CD14-positive monocyte (primary cell): ENCODE measurements at places on chromosomes 7 and 10. TPM values are rescaled to one million over a fixed set of nuclear protein-coding genes. Genes with fewer than 3 reads are reported as not detected.
A peak's percentile ranks its signal among the peaks of the same experiment; 100 is the strongest.

HMX3 gene
- not detected for polyA plus RNA-seq

OR2A7 gene
- not detected for polyA plus RNA-seq

GRCh38 chr10:84484541-84484940 is 156.2 kb downstream of the CCSER2 start:
- no peak overlapping the region for H3K4me3 ChIP-seq
- H3K4me1 ChIP-seq: no peaks in the 10 kb centered on the region
- H3K27ac ChIP-seq: no peak overlapping the region
- DNase-seq: no peak

ELMO1 gene
- 32.5 and 50.2 TPM in 2 replicates for polyA plus RNA-seq

NODAL gene
- polyA plus RNA-seq: not detected

DNA sequence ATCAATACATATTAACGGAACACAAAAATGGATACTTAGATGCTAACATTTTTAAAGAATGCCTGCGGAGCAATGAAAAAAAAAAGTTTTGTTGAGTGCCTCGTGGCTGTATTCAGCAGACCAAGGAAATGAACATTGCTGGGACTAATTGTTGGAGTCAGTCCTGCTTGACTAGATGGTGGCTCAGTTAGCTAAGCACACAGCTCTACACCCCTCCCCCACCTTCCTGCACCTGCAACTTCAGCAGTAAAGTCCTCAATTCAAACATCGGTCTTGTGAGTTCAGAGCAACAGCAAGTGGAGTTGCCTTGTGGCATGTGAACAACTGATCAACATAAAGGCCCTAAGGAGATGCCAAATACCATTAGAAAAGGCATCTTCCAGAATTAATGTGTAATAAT is 326.0 kb upstream of the NPSR1 start:
- no peak overlapping the region for H3K4me3 ChIP-seq
- no peak overlapping the region for H3K27ac ChIP-seq
- H3K36me3 ChIP-seq: no peaks in the 10 kb centered on the region
- no peaks in the 10 kb centered on the region for H3K4me1 ChIP-seq
- no peaks in the 10 kb centered on the region for H3K27me3 ChIP-seq

SPDYE6 gene
- polyA plus RNA-seq: 0.12 TPM

DNA sequence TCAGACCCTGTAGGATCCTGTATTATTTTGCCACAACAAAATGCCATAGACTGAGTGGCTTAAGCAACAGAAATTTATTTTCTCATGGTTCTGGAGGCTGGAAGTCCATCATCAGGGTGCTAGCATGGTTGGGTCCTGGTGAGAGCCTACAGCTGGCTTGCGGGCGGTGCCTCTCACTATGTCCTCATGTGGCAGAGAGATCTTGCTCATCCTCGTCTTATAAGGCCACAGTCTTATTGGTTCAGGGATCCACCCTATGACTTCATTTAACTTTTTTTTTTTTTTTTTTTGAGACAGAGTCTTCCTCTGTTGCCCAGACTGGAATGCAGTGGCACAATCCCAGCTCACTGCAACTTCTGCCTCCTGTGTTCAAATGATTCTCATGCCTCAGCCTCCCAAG is 90.9 kb downstream of the LSM5 start:
- H3K4me1 ChIP-seq: no peaks in the 10 kb centered on the region
- no peak for DNase-seq
- H3K4me3 ChIP-seq: no peak overlapping the region
- no peak overlapping the region for H3K27ac ChIP-seq

UTF1 gene
- polyA plus RNA-seq: 0.14 TPM

- H3K4me1 ChIP-seq: no peaks in the 10 kb centered on the region
- DNase-seq: no peak
- H3K4me3 ChIP-seq: no peak overlapping the region
- H3K27ac ChIP-seq: no peak overlapping the region
- peaks cover 13% of the 10 kb centered on the region for H3K27me3 ChIP-seq
Observed at GRCh38 chr7:43565786-43566185, 17.1 kb upstream of the STK17A start.

GRCh38 chr10:80356989-80357850 is 639 bp downstream of the DYDC2 start:
- H3K36me3 ChIP-seq: no peaks in the 10 kb centered on the region
- peak overlapping the region; percentile 4 for H3K4me3 ChIP-seq
- H3K4me1 ChIP-seq: peaks cover 13% of the 10 kb centered on the region
- H3K27me3 ChIP-seq: peaks cover 26% of the 10 kb centered on the region
- H3K27ac ChIP-seq: no peak overlapping the region
- DNase-seq: no peak

- no peak for DNase-seq
- peak within 1 kb of the TSS; percentile 38 for H3K27ac ChIP-seq
Observed at GRCh38 chr7:16421333-16422102, at the start of gene CRPPA. TSS of gene CRPPA (minus strand) at chr7:16421538. CDS start at chr7:16421322, 216 bp downstream.

GRCh38 chr7:5450549-5451327 is 27.1 kb upstream of the TNRC18 start:
- no peaks in the 10 kb centered on the region for H3K36me3 ChIP-seq
- H3K27me3 ChIP-seq: no peaks in the 10 kb centered on the region
- no peak overlapping the region for H3K4me3 ChIP-seq
- peaks cover 7% of the 10 kb centered on the region for H3K4me1 ChIP-seq
- no peak overlapping the region for H3K27ac ChIP-seq
- no peak for DNase-seq

CALN1 gene
- polyA plus RNA-seq: under 0.01 TPM in 1 of 2 replicates, not detected in the other

- H3K4me3 ChIP-seq: no peak overlapping the region
- no peaks in the 10 kb centered on the region for H3K36me3 ChIP-seq
- no peaks in the 10 kb centered on the region for H3K27me3 ChIP-seq
- H3K4me1 ChIP-seq: no peaks in the 10 kb centered on the region
Observed at GRCh38 chr10:16381083-16381482, 55.7 kb upstream of the PTER start.

DNA sequence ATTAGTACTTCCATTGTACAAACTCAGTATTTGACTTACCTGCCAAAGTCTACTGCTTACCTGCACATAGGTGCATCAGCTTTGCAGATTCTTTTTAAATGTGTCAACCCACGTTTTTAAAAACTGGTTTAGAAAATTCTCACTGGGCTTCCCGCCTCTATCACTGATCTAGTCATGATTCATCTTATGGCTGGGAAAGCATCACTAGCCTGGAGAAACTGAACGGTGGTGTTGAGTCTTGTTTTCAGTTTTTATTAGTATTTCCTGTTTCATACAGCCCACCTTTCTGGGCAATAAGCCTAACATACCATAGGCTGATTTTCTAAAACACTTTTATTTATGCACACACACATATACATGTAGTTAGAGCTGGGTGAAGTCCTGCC is 19.7 kb downstream of the DOCK1 start:
- H3K4me1 ChIP-seq: no peaks in the 10 kb centered on the region
- no peak overlapping the region for H3K4me3 ChIP-seq
- DNase-seq: no peak
- H3K27me3 ChIP-seq: no peaks in the 10 kb centered on the region

- H3K4me1 ChIP-seq: peaks cover 11% of the 10 kb centered on the region
- no peaks in the 10 kb centered on the region for H3K36me3 ChIP-seq
- no peak overlapping the region for H3K27ac ChIP-seq
- no peak overlapping the region for H3K4me3 ChIP-seq
- H3K27me3 ChIP-seq: no peaks in the 10 kb centered on the region
- DNase-seq: no peak
Observed at GRCh38 chr7:132526111-132526740, 50.0 kb downstream of the PLXNA4 start.

- no peak overlapping the region for H3K4me3 ChIP-seq
- no peaks in the 10 kb centered on the region for H3K27me3 ChIP-seq
- H3K27ac ChIP-seq: no peak overlapping the region
- DNase-seq: no peak
- H3K36me3 ChIP-seq: no peaks in the 10 kb centered on the region
Observed at GRCh38 chr10:83955406-83955805, 183.9 kb upstream of the GHITM start.

- peaks cover 100% of the 10 kb centered on the region for H3K4me1 ChIP-seq
- no peak overlapping the region for H3K4me3 ChIP-seq
- H3K27me3 ChIP-seq: no peaks in the 10 kb centered on the region
- no peaks in the 10 kb centered on the region for H3K36me3 ChIP-seq
Observed at GRCh38 chr10:14558025-14558424, 216.7 kb downstream of the FAM107B start.

GRCh38 chr7:33044401-33044718 is 18.2 kb downstream of the NT5C3A start:
- peaks cover 50% of the 10 kb centered on the region for H3K4me1 ChIP-seq
- no peaks in the 10 kb centered on the region for H3K36me3 ChIP-seq
- H3K27me3 ChIP-seq: no peaks in the 10 kb centered on the region
- no peak overlapping the region for H3K27ac ChIP-seq
- no peak for DNase-seq

DNA sequence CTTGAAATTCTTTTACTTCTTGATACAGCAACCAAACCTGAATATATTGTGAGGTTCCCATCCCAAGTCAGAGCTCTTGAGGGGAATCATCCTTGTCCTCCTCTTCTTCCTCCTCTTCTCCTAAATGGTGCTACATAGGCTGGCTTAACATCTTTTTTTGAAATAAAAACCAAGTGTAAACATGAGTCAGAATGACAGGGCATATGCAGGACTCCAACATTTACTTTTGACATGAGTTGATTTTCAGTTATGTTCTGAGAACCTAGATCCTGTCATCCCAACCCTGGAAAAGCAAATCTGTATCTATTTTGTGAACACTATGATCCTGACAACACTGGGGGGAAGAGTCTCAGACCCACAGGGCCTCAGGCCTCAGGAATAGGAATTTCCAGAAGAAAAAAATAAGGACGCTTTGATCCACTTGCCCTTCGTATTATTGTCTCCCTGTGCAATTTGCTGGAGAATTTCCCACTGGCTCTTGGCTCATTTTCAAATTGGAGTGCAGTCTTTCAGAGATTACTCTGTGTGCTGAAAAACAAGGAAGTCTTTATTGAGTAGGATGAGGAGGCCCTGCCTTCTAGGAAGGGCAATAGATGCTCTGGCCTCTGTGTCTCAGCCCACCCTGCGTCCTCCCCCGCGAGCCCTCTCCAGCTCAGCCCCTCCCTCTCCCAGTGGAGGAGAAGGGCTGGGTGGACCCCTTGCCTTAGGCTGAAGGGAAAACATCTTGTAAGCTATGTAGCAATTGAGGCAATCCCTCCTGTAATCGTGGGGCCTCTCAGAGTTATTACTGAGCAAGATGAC is 121.6 kb downstream of the CREB5 start:
- no peaks in the 10 kb centered on the region for H3K27me3 ChIP-seq
- H3K36me3 ChIP-seq: no peaks in the 10 kb centered on the region
- no peaks in the 10 kb centered on the region for H3K4me1 ChIP-seq
- no peak for DNase-seq

DNA sequence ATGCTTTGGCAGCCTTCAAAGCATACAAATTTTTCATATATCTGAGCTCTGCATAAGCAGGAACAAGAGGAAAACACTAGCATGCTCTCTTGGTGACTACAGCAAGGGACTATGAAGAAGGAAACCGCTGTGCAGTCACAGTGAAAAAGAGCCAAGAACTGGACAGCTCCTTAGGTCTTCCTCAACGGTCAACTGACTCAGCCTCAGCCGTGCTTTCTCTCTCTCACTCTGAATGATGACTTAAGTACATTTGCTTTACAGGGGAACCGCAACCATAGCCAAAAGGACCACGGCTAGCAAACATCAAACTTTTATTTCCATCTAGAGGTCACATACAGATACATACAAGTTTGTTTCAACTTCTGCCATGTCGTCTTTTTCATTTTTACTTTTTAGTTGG is 69.9 kb downstream of the HYCC1 start:
- H3K4me3 ChIP-seq: no peak overlapping the region
- no peaks in the 10 kb centered on the region for H3K4me1 ChIP-seq
- no peak for DNase-seq
- no peak overlapping the region for H3K27ac ChIP-seq
- peaks cover 9% of the 10 kb centered on the region for H3K36me3 ChIP-seq
- no peaks in the 10 kb centered on the region for H3K27me3 ChIP-seq

DNA sequence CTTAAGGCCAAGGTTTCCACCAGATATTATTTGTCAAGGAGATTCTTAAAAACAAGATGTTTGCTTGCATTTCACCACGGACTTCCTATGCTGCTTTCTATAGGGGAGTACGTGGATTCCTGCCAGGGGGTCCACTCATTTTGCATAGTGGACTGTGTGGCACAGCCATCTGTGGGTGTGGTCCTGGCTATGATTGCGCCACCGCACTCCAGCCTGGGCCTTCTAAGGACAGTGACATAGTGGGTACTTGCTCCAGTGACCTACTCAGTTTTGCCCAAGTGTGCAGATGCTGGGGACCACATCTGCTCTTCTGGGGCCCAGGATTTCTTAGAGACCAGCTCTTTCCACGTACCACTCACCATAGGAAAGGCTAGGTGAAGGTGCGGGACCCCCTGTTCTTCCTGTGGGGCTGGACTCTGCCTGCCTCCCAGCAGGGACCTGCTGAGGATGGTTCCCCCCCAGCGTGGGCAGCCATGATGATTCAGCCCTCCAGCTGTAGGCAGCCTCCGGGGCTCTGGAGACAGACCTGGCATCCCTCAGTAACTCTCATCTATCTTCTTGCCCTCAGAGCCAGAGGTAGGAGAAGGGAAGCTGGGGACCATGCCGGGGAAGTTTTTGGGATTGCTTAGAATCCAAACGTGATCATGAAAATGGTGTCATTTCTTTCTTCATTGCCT is 42.9 kb downstream of the HK1 start:
- no peaks in the 10 kb centered on the region for H3K27me3 ChIP-seq
- peaks cover 55% of the 10 kb centered on the region for H3K4me1 ChIP-seq
- peak overlapping the region; percentile 100 for H3K4me3 ChIP-seq
- H3K36me3 ChIP-seq: peaks cover 1% of the 10 kb centered on the region
- no peak overlapping the region for H3K27ac ChIP-seq
- DNase-seq: peak; percentile 61

DNA sequence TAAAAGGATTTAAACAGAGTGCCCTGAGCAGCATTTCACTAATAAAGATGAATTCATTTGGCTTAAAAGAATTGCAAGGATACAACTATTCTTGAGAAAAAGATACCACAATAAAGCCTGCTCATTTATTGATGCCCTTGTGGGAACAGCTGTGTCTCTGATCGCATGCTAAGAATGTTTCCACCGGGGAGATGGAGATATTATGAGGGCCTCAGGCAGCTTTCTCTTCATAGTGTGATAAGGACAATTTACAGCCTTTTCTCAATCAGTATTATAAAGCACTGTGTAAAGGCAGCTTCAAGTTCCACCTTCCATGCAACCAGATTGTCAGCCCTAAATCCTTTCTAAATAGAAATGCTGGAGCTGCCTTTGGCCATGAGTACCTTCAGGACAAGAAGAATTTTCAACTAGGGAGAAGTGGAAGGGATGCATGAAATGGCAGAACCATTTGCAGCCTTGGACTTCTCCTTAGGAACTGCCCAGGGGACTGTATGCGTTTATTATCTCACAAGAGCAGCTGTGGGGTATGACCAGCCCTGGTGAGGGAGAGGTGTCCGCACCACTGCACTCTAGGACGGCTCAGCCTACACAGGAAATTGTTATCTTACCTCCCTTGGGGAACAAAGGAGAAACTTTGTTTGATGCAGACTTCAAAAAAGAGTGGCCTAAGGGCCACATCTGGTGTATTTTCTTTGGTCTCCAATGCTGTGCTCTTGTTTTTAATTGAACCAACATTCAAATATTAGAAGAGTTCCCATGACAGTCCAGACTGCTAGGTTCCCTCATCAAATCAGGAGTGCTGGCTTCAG is 116.9 kb upstream of the PCGF5 start:
- H3K4me3 ChIP-seq: no peak overlapping the region
- no peaks in the 10 kb centered on the region for H3K4me1 ChIP-seq

- H3K27ac ChIP-seq: no peak overlapping the region
- no peaks in the 10 kb centered on the region for H3K27me3 ChIP-seq
- no peaks in the 10 kb centered on the region for H3K4me1 ChIP-seq
- no peak overlapping the region for H3K4me3 ChIP-seq
- DNase-seq: no peak
Observed at GRCh38 chr10:104054430-104054829, 31.2 kb downstream of the COL17A1 start.

SUN3 gene
- not detected for polyA plus RNA-seq
